ENCODE measurements at places on chromosomes 6 and 20.

- DNase-seq, result no peak
Observed at GRCh38 chr6:135540207-135540840, 42.8 kb upstream of the AHI1 start.

DNA sequence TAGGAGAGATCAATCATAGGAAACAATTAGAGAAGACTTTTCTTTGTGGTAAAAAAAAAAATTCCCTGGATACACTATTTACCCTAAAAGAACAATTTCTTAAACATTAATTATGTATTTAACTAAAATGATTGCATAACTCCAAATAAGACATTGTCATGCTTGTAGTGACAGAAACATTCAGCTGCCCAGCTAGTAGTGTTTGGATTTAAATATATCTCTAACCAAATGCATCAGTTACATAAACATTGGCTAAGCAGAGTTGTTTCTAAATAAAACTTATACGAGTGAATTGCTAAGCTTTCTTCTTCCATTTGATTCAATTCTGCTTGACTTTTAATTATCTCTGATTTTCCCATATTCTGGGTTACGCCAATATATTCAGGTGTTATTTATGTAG is 23.7 kb downstream of the MLIP start:
- no peak for DNase-seq

- DNase-seq, result no peak
Observed at GRCh38 chr6:108203189-108204112, 37.6 kb downstream of the NR2E1 start.

- no peak for DNase-seq
Observed at GRCh38 chr20:63421094-63421692, 51.3 kb downstream of the KCNQ2 start.

DNA sequence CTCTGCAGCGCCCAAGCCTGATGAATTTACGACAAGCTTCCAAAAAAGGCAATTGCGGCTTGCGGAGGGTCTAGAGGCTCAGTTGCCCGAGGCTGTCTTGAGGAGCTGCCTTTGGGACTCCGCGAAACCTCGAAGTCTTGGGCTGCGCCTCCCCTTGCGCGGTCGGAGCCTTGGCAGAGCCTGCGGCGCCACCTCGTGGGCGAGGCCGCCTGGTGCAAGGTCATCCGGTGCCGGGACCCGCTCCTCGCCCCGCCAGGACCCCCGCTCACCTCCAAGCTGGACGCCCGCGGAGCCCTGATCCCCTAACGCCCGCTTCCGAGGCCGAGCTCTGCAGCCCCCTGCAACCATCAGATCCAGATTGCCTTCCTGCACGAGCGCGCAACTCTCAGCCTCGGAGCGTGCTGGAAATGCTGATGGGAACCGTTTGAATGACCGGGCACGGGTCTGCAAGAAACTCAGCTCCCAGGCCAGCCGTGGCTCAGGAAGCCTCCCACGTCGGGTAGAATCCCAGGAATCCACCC is 14.9 kb upstream of the FAM210B start:
- no peak for DNase-seq

DNA sequence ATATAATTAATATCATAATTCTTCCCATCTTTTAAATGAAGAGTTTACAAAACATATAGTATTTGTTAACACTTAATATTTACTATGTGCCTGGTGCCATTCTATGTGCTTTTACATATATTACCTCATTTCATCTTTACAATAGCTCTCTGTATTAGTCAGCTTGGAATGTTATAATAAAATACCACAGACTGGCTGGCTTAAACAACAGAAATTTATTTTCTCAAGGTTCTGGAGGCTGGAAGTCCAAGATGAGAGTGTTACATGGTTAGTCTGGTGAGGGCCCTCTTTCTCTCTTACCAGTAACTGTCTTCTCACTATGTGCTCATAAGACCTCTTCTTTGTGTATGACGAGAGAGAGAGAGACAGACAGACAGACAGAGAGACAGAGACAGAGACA is 110.2 kb downstream of the NKAIN2 start:
- no peak for DNase-seq

DNA sequence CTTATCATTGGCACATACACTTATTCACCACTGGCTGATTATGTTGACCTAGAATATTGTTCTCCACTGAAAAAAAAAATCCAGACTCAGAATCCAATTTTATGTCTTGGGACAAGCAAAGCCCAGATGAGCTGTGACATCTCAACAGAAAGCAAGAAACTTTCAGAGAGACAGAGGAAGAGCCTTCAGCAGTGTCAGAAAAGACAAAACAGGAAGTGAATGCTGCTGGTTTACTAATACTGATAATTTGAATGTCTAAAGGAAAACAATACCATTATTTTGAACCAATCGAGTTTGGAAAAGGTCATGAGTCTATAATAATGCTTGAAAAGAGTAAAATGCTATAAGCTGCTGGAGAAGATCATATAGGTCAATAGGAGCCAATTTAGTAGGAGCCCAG is 179.8 kb upstream of the RIMS1 start:
- DNase-seq, result no peak

GRCh38 chr6:27477318-27478013 is 4.6 kb upstream of the ZNF184 start:
- DNase-seq, result no peak

DNA sequence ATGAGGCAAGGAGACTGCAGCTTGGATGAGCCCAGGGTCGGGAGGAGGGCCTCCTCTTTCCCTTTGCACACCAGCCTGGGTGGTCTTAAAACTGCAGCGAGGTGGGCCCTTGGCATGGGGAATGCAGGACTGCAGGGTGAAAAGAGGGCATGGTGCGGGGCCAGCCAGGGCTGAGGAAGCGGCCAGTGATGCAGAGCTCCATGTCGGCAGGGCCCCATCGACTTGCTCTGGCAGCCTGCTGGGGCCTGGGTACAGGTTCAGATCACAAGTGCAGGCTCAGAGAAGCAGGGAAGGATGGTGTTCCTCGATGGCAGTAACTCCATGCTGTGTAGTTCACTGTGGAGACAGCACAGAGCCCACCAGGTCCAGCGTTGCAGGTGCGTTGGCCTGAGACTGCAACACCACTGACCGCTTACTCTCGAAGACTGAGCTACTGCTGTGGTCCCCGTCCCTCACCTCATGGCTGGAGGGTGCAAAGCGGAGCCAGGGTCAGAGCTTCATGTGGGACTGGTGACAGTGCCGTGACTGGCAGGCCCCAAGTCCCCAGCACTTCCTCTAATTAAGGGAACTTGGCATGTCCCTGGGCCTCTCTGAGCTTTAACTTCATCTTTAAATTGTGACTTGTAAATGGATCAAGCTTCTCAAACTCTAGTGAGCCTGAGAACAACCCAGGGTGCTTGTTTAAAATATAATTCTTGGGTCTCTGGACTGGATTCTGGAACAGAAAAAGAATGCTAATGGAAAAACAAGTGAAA is 223.2 kb downstream of the SYNDIG1 start:
- DNase-seq, result no peak

GRCh38 chr6:106694343-106694742 is 65.0 kb downstream of the QRSL1 start:
- no peak for DNase-seq

DNA sequence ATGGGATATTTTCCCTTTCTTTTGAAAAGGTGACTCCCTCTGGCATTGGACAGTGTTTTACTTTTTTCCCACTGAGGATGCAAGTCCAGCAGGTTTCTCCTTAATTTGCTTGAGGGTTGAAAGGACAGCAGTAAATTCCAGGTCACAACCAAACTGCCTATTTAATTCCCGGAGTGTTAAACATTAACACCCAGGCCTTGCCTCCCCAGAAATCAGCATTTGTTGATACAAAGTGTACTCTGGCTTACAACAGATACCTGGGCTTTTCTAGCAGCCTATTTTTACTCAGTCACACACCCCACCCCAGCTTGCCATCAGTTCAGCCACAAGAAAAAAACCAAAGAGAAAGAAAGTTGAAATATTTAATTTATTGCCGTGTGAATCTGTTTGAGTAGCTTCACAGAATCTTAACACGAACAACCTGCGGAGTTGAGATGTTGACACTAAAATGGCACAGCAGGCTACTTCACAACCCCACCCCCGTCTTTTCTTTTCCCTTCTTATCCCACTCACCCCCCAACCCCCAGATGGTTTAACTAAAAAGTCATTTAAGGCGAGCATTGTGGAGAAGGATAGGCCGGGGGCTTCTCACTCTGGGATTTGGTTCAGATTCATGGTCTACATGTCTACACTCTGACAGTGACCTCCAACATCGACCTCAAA is 45.7 kb downstream of the MYLIP start:
- DNase-seq, result no peak

GRCh38 chr6:133456439-133456838 is 215.3 kb downstream of the EYA4 start:
- no peak for DNase-seq

- DNase-seq, result no peak
Observed at GRCh38 chr20:63538204-63539091, 1.3 kb upstream of the PTK6 start.

GRCh38 chr6:6984585-6985366 is 123.0 kb upstream of the RREB1 start:
- DNase-seq, result no peak

DNA sequence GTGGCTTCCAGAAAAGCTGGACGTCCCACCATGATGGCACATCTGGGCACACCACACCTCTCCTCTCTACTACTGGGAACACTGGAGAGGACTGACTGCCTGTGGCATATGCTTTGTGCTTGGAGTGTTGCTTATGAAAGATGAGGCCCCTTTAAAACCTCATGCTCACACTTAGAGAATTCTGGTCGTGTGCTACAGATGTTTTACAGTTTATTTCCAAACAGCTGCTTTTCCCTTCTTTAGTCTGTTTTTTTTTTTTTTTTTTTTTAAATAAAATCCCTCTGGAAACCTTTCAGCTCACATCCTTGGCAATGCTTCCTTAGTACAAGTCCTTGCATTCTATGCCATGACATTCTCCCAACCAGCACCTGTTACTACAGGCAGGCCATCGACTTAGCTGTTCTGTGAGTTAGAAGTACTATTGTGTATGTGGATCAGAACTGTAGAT is 60.3 kb downstream of the BMP6 start:
- no peak for DNase-seq

DNA sequence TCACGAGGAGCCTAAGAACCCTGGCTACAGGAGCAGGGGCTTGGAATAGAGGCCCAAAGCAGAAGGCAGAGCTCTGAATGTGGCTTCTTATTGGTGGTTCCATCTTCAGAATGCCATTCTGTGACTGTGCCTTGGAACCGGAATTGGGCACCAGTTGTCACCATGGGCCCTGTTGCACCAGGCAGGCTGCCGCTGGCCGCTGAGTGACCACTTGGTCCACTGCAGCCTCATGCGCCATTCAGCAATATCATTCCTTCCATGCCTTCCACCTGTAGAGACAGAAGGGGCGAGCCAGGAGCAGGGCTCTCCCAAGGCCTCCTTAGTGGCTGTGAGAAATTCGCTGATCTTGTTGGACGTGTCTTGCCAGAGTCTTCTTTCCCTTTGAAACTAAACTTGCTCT is 270.3 kb upstream of the CHD6 start:
- DNase-seq, result no peak

DNA sequence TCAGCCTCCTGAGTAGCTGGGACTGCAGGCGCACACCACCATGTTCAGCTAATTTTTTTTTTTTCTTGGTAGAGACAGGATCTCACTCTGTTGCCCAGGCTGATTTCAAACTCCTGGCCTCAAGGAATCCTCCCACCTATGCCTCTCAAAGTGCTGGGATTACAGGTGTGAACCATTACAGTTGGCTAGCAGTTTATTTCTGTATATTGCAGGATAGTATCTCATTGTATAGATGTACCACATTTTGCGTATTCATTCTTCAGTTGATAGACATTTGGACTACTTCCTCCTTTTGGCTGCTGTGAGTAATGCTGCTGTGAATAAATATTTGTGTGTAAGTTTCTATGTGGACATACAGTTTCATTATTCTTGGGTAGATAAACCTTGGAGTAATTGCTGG is 32.9 kb downstream of the ASXL1 start:
- no peak for DNase-seq

GRCh38 chr20:48411919-48412522 is 415.8 kb downstream of the PREX1 start:
- peak; percentile 72 for DNase-seq

DNA sequence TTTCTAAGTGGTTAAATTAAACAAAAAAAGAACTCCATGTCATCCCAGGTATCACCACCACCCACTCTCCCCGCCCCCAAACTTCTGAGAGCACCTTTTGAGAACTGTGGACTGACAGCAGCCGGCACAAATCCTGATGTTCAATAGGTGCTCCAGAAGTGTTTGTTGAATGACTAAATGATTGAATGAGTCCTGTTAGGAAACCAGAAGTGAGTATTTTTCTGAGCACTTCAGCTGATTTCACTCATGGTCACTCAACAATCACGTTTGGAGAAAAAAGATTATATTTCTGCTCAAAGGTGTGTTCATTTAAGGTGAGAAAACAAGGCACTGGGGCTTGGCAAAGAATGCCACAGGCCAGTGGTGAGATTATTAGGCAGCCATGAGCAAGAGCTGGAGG is 6.2 kb upstream of the HNF4A start:
- no peak for DNase-seq

- no peak for DNase-seq
Observed at GRCh38 chr6:16227048-16227562, 11.3 kb upstream of the GMPR start.
